ENCODE measurements at places on chromosomes 5 and 9.

GRCh38 chr9:3433066-3433465 lies 92.7 kb downstream of the RFX3 start:
- DNase-seq = no peak

GRCh38 chr9:30280229-30280900 lies 2104.1 kb upstream of the ACO1 start:
- DNase-seq = no peak

- no peak for DNase-seq
Observed at GRCh38 chr9:75092766-75093165, 4.5 kb downstream of the OSTF1 start.

DNA sequence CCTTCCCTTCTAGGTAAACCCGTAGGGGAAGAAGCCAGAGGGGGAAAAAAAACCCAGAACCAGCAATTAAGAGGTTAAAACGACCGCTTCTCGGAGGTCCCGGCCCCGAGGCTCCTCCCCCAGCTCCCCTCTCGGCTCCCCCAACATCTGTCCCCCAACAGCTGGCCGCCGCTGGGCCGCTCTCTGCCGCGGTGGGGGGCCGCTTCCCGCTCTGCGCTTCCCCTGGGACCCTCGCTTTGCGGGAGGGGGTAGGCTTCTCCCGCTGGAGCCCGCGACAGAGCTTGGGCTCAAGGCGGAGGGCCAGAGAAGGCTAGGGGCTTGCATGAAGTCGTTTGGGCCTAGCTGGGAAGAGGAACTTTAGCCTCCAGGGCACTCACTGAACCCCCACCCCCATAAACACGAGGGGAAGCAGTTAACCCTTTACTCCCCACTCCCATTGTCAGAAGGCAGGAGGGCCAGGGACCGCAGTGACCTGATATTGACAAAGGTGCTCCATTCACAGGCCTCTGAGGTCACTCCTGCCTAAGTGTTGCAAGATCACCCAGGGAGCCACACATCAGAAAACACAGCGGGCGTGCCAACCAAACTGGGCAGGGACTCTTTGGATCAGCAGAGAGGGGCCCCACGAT lies 7.5 kb downstream of the LHX6 start:
- DNase-seq = no peak

DNA sequence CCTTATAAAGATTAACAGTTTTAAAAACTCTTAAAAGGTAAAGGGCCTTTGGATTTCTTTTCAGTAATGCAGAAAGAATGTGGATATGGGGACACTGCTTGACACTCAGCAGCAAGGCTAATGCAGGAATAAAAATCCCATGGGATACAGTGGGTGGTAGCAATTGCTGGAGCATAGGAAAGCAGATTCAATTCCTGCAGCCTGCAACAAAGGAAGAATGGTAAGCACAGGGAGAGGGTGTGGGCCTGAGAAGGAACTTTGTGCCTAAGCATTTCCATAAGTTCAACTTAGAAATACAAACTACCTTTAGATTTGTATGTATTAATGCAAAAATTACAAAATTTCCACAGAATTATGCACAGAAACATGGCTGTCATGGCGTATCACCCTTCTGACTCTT lies 65.8 kb upstream of the CDK5RAP2 start:
- DNase-seq = no peak

DNA sequence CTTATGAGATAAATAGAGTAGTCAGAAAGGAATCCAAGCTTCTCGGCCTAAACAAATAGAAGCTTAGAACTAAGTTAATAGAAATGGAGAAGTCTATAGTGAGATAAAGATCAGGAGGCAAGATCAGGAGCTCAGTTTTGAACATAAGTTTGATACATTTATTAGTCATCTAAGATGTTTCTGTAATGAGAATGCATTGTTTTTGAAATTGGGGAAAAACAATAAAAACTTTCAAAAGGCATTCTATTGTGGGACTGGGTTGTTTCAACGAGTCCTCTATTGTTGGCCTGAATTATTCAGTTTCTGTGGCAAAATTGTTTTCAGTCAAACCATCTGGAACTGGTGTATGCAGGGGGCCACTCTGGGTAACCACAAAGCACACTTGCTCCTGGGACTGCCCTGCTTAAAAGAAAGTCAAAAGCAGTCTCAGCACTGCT lies 181.0 kb upstream of the CLINT1 start:
- no peak for DNase-seq

GRCh38 chr5:68834491-68834981 lies 259.3 kb upstream of the SLC30A5 start:
- no peak for DNase-seq

DNA sequence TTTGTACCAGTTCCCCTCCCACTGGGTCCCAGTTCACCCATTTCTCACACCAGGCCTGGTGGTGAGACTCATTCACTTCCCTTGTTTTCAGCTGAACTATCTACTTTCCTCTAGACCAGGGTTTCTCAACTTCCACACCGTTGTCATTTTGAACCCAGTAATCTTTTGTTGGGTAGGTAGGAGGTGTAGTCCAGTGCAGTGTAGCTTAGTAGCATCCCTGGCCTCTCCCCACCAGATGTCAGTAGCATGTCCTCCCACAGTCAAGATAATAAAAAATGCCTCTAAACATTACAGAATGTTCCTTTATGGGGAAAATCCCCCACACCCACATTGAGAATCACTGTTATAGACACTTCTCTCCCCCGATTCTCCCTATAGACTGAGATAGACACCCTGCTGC lies 299.1 kb downstream of the EPB41L4A start:
- no peak for DNase-seq

DNA sequence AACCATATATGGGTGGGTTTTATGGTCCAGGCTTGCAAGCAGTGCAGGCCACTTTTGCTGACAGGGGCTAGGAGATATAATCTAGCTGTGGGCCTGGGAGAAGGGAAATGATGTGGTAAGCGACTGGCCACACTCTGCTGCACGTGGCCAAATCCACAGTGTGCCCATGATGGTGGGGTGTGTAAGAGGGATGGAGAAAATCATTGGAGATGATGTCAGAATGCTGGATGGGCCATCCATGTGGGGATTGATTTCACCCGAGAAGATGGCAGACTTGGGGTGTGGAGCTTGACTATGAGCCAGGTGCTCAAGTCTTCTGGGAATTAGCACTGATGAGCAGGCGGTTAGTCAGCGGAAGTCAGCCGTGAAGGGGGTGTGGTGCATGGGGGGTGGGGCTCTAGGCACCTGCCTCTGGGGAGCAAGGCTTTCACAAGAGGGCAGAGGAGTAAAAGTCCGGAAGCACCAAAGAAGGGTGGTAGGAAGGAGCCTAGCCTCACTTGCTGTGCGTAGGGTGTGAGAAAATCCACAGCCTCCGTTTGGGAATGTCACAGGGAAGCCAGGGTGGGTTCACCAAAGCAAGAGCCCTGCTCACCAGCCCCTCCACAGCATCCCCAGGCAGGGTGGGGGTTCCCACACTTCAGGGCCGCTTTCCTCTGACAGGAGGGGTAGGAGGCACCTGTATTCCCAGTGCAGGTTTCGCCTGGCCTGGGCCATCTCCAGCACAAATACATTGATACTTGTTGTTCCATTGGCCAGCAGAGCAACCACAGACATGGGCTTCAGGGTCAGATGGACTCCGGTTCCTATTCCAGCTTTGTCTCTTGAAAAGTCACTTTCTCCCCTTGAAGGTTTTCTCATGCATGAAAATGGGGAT lies 44.5 kb upstream of the ANGPTL2 start:
- no peak for DNase-seq

- DNase-seq = no peak
Observed at GRCh38 chr9:75017378-75017777, 10.7 kb downstream of the CARNMT1 start.

DNA sequence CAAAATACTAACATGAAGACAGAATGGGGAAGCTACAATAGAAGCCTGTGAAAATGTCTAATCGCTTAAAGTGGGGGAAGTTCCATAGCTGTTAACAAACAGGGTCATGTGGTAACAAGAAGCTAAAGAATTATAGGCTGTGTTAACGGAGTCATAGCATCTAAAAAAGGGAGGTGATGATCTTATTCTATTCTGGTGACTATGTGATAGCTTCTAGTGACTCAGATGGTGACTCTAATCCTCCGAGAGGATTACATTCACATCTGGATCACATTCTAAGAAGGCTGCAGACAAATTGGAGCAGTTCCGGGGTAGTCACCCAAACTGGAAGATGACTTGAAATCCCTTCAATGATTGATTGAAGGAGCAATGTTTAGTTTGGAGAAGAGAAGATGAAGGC lies 142.1 kb downstream of the LIFR start:
- no peak for DNase-seq

GRCh38 chr9:72734631-72735030 lies 213.2 kb downstream of the TMC1 start:
- DNase-seq = no peak
